Cerebellar nuclear complex (tissue), 1 donor: ENCODE measurements at places on chromosomes 12 and 14.

DNA sequence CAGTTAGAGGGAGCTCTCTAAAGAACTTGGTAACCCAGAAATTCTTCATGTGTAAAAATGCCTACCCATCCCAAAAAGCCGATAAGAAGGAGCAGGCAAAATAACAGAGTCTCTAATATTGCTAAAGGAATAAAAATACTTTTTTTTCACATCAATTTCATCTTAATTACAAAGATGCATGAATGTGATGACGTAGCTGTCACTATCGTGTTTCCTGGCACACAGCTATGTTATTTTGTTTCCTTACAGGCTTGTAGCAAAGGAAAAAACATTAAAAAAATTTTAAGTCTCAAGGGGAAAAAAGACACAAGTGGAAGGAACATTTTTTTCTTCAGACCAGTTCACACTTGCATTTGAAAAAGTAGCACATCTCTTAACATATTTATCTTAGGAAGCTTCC, 10.3 kb upstream of the LGALS3 start:
- DNase-seq: no peak

- no peak for DNase-seq
Observed at GRCh38 chr14:91061056-91061887, 831 bp upstream of the RPS6KA5 start.

GRCh38 chr12:72540811-72541210, 268.6 kb downstream of the TRHDE start:
- no peak for DNase-seq

GRCh38 chr12:95982602-95983001, 13.5 kb downstream of the HAL start:
- DNase-seq: no peak

DNA sequence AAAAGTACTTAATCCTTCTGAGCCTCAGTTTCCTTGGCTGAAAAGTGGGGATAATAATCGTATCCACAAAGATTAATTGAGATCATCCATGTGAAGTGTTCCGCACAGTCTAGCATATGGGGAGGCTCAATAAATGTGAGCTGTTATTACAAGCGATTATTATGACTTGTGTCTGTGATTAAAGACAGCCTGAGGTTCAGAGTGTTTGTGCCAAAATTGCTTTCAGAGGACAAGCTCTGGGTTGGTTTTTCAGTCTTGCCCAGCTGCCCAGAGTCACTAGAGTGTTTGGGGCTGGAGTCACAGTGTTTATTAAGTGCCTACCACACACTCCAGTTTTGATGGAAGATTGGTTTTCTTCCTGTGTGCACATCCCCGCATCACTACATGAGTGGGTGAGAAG, 53.5 kb downstream of the NTF3 start:
- no peak for DNase-seq

DNA sequence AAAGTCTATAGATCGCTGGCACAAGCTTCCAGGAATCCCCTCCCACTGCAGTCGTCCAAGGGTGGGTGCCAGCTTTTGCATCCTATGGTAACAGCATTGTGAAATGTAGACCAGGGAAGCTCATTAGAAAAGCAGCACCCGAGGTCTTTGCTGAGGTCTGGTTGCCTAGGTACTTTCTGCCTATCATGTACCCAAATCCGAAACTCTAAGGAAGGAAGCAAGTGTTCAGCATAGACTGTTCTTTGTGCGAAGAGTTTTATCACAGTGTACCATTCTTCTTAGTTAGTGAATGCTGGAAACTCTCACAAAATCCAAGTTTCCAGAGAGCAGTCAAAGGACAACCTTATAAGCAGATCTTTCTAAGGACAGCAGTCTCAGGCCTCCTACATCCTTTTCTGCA, 1532.7 kb upstream of the TMEM132C start:
- DNase-seq: no peak

DNA sequence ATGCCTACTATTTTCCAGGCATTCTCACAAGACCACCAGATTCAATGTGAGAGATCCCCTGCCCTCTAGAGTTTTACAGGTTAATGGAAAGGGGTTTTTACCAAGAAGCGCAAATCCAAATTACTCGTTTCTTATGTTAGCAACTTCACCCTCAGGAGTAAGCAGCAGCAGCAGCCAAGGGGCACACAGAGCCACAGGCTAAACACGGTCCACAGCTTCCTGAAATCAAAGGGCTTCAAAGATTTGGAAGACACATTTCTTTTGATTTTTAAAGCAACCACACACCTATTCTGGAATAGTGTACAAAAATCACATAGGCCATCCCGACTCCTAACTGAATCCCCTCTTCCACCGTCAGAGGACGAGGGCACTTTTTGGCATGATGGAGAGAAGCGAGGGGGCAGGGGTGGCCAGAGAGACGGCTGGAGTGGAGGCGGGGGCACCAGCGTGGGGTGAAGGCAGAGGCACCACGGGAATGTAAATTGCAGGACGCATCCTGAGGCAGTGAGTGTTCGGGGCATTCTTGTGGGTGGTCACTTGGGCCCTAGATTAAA, 107.0 kb downstream of the ARF6 start:
- no peak for DNase-seq

GRCh38 chr14:32706721-32707519, 231.8 kb upstream of the NPAS3 start:
- DNase-seq: no peak
